Aorta (tissue), 5 donors: ENCODE measurements at places on chromosomes 4 and X.

DNA sequence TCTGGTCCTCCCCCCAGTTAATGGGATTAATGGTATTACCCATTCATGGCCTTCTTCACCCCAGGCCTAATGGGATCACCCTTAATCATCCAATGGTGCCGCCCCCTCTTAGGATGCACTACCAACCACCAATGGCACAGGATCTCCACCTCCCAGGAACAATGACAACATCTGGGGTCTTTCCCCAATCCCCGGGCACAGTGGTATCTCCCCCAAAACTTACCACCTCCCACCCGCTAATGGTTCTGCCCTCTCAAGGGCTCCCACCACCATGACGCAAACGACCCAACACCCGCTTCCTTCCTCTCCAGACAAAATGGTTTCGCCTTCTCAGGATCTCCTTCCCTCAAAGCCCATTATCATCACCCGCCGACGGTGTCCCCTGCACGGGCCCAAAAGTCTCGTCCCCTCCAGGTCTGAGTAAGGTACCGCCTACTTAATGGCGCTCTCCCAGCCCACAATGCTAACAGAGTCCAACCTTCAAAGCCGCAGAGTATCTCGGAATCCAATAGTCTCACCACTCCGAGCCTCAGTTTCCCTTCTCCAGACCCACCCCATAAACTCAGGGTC is 458 bp downstream of the GRIPAP1 start:
- peak; percentile 67 for DNase-seq

DNA sequence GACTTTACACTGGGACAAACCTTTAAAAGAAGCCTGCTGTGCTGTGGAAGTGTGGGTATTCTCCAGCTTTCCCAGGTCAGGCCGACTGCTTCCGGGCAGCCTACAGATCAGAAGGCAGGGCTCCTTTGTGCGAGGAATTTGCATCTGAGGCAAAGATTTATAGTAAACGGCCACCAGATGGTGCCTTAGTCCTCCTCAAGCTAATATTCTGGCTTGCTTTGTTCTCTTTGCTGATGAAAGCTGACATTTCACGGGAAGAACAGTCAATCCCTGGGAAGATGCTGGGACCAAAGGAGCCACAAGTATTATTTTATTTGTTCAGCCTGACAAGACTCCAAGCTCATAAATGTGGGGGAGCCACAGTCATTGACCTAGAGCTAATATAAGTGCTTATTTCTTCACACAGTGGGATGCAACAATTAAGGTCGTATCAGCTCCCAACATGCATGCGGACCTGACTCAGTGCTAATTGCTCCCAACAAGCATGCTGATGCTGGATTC is 120.7 kb upstream of the TRIM2 start:
- no peak for DNase-seq

DNA sequence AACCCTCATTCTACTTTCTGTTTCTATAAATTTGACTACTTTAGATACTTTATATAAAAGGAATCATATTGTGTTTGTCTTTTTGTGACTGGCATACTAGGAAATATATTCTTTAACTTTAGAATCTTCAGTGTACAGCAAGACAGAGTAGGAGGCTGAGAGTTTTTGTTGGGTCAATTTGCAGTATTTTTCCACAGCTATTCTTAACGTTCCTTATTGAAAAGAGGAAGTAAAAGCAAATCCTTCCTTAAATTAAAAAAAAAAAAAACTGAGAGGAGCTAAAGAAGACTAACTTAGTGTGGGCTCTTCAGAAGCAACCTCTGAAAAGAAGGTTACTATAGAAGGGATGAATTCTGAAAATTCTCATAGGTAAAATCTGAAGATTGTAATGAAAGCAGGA is 1194.6 kb downstream of the ADGRL3 start:
- DNase-seq = no peak

DNA sequence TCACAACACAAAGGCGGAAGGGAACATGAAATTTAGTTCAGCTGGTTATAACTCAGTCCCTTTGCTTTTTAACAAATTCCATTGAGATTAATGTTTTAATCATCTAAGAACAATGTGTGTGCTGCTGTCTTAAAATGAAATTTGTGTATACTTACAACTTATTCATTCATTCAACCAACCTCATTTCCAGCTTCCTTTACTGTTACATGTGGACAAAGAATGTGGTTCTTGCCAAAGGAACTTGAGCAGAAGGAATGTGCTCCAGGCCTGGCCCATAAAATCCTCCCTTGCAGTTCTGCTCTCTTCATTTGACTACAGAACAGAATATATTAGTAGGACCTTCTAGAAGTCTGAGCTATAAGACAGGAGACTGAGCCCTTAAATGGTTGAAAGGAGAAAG is 176.8 kb upstream of the GLRA2 start:
- DNase-seq = no peak

GRCh38 chrX:18032486-18033221 is 171.6 kb upstream of the RAI2 start:
- DNase-seq = no peak

- no peak for DNase-seq
Measured at GRCh38 chrX:37383313-37383712, 34.1 kb downstream of the PRRG1 start.

GRCh38 chr4:69653147-69653546 is at the start of gene UGT2A1:
Gene UGT2A1, minus strand, starts transcription at chr4:69653247. Its CDS starts 5,603 bp downstream, at chr4:69647644.
- DNase-seq = no peak

GRCh38 chr4:32226733-32227132 is 1506.6 kb downstream of the PCDH7 start:
- no peak for DNase-seq

- DNase-seq = peak; percentile 62
Measured at GRCh38 chr4:101730291-101731117, 60.0 kb upstream of the BANK1 start.
